ENCODE measurements at places on chromosomes 2 and 18.

DNA sequence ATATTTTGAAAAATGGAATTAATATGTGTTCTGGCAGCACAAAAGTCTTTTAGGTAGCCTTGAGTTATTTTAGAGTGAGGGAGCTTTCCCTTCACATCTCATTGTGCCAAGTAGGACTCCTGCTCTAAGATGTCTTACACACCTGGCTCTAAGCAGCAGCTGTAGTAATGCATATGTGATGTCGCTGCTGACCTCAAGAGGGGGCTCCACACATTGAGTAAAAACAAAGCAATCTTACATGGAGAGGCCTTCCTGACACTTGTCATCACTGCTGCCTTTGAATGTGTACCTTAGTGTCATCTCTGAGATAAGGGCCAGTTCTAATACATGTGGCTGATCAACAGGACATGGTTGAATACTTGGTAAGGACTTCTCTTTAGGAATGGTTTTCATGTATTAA, 75.8 kb downstream of the ACTR3 start:
- DNase-seq: no peak

- no peak for DNase-seq
Measured at GRCh38 chr18:23809415-23809814, 120.2 kb downstream of the LAMA3 start.

- no peak for DNase-seq
Measured at GRCh38 chr2:24863641-24864040, 56.4 kb downstream of the ADCY3 start.

DNA sequence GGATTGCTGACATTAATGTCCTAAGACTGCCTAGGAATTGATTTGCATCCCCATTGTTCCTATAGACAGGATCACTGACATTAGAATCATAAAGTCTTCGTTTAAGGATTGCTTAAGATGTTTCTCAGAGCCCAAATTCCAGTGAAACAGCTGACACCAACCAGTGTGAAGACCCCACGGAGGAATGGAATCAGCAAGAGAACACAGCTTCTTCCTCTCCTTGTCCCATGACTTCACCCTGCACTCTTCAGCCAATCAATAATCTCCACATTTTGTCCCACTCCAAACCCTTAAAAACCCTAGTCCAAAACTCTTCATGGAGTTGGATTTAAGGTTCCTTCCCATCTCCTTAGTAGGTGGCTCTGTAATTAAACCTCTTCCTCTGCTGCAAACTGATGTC, 157.0 kb upstream of the NDUFV2 start:
- no peak for DNase-seq
